Activated T-cell treated with anti-CD3 and anti-CD28 coated beads, Interleukin-2, amount 50 U/mL, for 24 hours (primary cell): ENCODE measurements at places on chromosomes 16 and 17.
A peak's percentile ranks its signal among the peaks of the same experiment; 100 is the strongest.

GRCh38 chr17:41680426-41681040 lies 8.2 kb upstream of the EIF1 start:
- DNase-seq = no peak

GRCh38 chr16:57589374-57589773 lies 39.1 kb upstream of the ADGRG1 start:
- no peak for DNase-seq

DNA sequence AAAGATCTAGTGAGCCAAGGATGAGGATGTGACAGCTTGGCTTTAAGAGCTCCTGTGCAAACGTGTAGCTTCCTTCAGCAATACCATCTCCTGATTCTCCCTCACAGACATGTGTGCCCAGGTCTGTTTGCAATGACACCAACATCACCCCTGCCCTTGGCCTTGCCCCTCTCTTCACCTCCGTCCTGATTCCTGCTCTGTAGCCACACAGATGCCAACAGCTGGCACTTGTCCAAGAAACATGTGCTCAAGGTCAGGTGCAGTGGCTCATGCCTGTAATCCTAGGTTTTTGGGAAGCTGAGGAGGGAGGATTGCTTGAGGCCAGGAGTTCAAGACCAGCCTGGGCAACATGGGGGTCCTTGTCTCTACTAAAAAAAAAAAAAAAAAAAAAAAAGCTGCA lies 103.8 kb upstream of the CRHR1 start:
- DNase-seq = no peak

GRCh38 chr16:15777533-15778203 lies 79.2 kb downstream of the MYH11 start:
- DNase-seq = no peak

- DNase-seq = no peak
Observed at GRCh38 chr16:9332574-9333148, 241.2 kb downstream of the HAPSTR1 start.

DNA sequence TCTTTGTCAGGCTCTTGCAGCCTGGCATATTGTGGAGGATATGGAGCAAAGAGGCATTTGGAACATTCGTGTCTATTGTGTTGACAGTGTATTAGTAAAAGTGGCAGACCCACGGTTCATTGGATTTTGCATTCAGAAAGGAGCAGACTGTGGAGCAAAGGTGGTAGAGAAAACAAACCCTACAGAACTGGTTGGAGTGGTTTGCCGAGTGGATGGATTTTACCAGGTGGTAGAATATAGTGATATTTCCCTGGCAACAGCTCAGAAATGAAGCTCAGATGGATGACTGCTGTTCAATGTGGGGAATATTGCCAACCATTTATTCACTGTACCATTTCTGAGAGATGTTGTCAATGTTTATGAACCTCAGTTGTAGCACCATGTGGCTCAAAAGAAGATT lies 44.5 kb downstream of the EFCAB13 start:
- DNase-seq = no peak

DNA sequence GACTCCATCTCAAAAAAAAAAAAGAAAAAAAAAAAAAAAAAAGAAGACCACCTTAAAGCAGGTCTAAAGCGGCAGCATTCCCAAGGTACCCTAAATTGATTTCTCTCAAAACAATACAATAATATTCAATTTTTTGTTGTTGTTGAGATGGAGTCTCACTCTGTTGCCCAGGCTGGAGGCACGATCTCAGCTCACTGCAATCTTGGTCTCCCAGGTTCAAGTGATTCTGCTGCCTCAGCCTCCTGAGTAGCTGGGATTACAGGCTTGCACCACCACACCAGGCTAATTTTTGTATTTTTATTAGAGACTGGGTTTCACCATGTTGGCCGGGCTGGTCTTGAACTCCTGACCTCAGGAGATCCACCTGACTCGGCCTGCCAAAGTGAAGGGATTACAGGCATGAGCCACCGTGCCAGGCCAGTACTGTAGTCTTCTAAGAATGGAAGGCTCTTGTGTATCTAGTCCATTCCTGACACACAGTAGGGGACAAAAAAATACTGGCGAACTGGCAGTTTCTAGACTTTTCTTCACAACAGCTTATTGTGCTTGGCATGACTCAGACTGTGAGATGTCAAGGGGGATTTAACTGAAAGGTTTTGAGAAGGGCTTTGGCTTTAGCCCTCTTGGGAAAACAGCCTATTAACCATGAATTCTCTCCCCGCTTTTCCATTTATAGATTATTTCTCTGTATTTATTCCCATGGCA lies 17.3 kb downstream of the CDR2 start:
- no peak for DNase-seq

DNA sequence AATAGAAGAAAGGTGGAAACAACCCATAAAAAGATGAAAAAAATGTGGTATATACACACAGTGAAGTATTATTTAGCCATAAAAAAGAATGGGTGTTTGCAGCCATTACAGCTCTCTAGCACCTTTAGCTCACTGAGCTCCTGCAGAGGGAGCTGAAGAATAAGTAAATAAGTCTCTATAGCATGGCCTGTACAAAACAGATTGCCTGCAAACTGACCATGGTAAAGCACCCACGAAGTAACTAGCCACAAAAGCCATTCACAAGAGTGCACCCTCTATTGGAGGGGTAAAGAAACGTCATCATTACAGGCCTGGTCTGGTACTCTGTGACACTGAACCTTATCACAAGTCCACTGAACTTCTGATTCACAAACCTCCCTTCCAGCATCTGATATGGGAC lies 76.3 kb downstream of the USP32 start:
- DNase-seq = no peak

DNA sequence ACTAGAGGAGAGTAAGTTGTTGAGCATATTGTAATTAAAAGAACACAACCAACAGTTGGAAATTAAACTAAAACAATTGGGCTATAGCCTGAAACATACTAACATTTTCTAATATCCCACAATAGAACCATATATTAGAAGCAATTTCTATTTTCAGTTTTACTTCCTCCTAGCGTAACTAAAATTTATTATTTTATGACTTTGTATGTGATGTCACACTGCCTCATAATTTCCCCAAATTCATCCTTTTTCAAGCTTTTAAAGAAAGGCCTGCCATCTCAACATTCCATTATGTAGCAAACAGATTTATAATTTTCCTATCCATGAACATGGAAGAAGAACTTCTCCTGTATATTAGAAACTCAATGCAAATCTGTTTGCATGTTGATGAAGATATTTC lies 110.2 kb downstream of the HS3ST3A1 start:
- DNase-seq = no peak

GRCh38 chr16:25014500-25015147 lies 545 bp downstream of the ARHGAP17 start:
- peak; percentile 61 for DNase-seq

DNA sequence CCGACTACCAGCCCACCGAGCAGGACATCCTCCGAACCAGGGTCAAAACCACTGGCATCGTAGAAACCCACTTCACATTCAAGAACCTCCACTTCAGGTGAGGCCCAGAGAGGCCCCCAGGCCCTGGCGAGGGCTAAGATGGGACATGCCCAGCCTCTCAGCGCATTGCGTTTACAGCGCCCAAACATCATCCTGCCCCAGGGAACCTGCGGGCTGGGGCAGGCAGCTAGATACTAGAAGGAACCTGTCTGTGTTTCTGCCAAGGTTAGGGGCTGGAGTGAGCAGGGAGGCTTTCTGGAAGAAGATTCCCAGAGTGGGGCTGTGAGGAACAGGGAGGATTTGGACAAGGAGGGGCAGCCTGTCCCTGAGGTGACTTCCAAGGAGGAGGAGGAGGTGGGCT lies 90.6 kb downstream of the AMFR start:
- DNase-seq = no peak

DNA sequence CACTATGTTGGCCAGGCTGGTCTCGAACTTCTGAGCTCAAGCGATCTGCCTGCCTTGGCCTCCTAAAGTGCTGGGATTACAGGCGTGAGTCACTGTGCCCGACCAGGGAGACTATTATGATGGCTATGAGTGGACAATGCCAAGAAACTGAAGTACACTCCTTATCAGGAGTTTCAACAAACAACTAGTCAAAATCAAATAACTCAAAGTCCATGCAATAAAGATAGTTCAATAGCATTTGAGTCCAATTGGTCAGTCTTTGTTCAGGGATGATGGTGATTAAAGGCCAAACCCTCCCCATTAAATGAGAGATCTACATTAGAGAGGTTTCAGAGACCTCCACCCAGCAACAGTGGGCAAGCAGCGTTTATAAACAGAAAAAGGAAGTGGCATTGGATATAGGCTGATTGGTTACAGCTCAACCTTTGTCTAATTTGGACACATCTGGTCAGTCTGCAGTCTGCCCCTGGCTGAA lies 8.0 kb downstream of the CHST5 start:
- no peak for DNase-seq

DNA sequence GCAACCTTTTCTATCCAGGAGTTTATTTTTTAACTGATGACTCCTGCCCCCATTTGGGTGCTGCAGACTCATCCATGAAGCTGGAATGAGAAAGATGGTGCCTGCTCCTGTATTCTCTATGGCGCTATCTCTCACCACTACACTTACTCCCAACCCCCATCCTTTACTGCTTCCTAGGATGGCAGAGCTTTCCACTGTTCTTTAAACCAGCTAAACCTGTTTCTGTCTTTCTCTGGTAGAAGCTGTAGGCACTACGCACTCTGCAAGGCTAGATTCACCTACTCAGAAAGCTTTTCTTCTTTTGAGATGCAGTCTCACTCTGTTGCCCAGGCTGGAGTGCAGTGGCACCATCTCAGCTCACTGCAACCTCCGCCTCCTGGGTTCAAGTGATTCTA lies 47.0 kb downstream of the ADAMTS18 start:
- no peak for DNase-seq

DNA sequence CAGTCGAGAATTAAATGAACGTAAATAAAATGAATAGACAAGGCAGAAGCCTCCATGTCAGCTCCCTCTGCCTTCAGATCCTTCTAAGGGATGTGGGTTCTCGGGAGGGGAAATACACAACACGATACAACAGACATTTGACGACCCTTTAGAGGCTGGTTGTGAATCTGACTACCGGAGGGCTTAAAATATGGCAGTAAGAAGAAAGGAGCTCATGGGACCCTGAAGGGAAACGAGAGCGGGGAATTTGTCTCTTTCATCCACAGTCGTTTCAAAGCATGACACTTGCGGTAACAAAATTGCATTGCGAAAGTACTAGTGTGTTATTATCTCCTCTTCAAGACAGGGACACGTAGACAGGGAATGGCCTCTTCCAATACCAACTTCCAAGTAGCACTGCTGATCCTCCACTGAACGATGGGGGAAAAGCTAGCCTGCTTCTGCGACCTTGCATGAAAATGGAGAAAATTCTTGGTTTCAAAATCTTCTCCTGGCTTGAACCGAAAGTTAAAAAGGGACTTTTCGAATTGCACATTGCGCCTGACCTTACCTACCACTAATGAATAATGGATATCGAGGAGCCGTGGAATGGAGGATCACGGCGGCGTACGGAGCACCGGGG lies 1.2 kb upstream of the TNRC6C start:
- DNase-seq = no peak

GRCh38 chr17:66425756-66426396 lies 123.5 kb downstream of the PRKCA start:
- no peak for DNase-seq

DNA sequence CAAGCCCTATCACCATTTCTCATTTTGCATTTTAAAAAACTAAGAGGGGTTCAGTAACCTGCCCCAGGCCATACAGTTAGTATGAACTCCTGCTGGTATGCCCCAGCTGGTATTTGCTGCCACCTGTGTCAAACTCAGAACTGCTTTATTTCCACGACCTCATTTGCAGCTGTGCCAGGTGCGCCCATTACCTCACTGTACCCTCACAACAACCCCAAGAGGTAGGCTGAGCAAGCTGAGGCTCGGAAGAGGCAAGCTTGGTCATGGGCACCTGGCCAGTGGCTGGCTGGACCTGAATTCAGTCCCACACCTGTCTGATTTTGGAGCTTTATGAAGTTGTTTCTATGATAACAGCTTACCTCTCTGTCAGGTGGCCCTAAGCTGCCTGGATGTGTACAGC lies 7.6 kb downstream of the EPN2 start:
- DNase-seq = no peak

DNA sequence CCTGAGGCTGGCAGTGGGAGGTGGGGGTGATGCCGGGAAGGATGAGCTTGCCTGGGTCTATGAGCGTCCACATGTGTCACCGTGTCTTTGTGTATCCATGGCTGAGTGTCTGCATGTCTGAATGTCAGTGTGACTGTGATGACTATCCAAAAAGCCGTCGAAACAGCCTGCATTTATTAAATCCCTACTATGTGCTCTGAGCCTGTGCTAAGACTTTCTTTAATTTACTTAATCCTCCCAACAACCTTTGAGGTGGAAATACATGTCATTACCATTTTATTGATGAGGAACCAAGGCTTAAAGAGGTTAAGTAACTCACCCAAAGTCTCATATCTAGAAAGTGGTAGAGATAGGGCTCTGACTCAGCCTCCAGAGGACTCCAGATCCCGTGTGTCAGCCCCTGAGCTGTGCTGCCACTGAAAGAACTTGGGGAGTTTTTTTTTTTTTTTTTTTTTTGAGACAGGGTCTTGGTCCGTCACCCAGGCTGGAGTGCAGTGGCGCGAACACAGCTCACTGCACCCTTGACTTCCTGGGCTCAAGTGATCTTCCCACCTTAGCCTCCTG lies 20.0 kb downstream of the ARHGAP23 start:
- DNase-seq = no peak

GRCh38 chr17:17029938-17030337 lies 12.3 kb upstream of the MPRIP start:
- no peak for DNase-seq

DNA sequence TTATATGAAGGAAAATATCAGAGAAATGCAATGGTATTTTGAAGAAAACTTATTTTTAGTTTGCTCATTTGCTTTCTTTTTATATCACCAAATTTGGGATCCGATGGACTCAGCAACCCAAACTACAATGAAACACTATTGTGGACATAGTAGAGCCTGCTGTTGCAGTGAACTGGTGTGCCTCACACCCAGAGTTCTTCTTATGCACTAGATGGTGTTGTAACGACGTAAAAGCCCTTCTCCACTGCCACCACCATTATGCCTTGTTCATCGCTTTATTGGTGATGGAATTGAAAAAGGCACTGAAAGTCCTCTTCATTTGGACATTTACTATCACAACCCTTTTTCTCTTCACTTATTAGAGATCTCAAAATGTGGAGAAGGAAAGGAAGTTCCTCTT lies 381.3 kb downstream of the CDH8 start:
- no peak for DNase-seq

DNA sequence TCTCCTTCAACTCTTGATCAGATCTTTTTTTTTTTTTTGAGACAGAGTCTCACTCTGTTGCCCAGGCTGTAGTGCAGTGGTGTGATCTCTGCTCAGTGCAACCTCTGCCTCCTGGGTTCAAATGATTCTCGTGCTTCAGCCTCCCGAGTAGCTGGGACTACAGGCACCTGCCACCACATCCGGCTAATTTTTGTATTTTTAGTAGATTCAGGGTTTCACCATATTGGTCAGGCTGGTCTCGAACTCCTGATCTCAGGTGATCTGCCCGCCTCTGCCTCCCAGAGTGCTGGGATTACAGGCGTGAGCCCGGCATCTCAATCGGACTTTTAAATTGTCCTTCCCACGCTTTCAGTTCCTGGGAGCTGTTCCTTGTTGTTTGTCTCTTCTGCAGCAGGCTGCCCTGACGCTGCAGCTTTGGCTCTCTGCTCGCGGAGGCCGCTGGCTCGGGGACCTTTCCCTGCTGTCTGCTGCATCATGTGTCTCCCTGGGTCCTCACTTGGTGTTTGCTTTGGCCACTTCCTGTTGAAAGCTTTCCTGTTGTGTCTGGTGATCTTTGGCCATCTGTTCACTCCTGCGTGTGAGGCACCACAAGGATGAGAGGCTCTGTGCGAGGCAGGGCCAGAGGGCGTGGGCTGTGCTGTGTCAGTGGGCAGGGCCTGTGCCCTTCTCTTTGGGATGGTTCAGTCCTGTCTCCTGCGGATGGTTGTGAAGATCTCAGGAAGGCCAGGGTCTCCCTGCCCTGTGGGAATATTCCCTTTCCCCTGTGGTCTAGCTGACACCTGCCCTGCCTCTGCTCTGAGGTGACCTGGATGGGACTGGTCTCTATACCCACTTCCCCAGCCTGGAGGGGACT lies 18.4 kb upstream of the CAPN15 start:
- no peak for DNase-seq
